ENCODE measurements at places on chromosomes 1 and 21. TPM values are rescaled to one million over a fixed set of nuclear protein-coding genes. Genes with fewer than 3 reads are reported as not detected.

DNA sequence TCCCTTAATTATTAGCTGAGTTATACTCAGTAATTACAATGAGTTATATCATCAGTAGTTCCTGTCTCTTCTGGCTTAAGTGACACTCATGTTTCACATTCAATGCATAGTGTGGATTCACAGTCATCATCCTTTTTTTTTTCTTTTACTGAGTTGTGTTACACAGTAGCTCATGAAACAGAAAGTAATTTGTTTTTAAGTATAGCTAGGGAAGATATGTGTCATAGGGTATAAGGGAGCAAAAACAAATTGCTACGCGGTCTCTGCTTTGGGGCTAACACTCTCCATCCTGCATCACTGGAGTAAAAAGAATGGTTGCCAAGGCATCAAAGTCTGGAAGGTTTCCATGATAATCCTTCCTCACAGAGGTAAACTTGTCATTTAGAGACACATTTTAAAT lies 971.7 kb upstream of the NCAM2 start:
- DNase-seq = no peak

KCNK2 gene
- total RNA-seq = 0.45 TPM

GRCh38 chr1:82836213-82836972 lies 1035.7 kb downstream of the ADGRL2 start:
- no peak for DNase-seq

AGMAT gene
- 25.1 TPM for total RNA-seq

DMBX1 gene
- not detected for total RNA-seq

DNA sequence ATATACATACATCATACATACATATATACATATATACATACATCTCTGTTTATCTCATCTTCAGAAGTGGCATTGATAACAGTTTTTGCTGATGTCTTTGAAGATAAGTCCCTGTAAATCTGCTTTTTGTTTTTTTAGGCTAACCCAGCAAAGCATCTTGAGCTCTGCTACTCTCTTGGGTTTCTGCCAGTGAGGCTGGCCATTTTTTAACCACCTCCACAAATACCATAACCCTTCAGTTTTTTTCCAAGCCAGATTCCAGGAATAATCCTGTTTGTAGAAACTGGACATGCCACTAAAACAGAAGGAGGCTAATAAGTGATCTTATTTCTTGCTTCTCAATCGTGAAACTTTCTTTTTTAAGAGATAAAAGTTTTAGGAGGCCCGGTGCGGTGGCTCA lies 21.6 kb downstream of the SDHC start:
- DNase-seq = no peak

DNA sequence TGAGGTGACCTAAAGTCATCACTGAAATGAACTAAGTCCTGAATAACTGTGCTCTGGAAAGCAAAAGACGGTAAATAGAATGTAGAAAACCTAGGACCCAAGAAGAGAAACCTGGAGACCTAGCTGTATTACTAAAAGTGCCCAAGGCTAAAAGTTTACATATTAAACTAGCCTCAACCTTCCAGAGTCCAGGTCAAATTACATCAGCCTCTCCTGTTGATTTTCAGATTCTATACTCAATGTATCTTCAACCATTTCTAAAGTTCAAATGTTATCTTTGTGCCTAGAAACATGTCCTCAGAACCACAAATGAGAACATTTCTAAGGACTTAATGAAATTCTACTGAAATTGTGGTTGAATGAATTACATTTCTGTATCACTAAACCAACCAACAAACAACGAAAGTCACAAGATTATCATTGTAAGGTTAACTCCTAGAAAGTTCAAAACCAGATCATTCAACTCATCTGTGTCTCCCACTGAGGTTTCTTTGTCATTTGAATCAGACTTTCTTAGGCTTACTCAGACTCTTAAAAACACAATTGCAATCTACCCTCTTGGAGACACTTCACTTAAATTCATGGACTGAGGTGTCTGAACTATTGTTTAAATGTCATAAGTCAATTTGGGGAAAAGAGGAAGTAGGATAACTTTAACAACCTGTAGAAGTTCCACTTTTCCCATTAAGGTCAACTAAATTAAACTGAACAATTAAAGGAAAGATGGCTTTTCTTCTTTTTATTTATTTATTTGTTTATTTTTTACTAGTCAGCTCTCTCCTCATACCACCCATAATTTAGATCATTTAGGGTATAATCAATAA lies 207.7 kb downstream of the BARHL2 start:
- no peak for DNase-seq

DNA sequence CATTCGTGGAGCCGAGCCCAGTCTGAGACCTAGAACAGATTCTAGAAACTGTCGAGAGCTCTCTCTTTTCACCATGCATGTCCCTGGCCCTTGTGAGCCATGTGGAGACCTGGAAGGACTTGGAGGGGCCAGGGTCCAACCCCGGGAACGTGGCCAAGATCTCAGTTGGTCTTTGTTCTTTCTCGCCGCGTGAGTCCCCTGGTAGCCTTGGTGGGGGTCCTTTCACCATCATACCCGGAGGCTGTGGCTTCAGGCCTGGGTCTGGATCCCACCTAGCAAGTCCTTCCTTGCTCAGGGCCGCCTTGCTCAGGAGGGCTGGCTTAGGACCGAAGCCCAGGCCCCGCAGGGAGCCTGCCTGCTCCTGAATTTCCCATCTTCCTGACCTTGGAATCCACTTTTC lies 168.0 kb downstream of the CAMTA1 start:
- no peak for DNase-seq

- DNase-seq = no peak
These were observed 50.1 kb upstream of the KRTAP19-8 start for GRCh38 chr21:31088474-31088751.

TTC22 gene
- 88.7 TPM for total RNA-seq

Data from left colon (tissue), 2 donors.